ENCODE measurements at places on chromosomes 4 and X.

DNA sequence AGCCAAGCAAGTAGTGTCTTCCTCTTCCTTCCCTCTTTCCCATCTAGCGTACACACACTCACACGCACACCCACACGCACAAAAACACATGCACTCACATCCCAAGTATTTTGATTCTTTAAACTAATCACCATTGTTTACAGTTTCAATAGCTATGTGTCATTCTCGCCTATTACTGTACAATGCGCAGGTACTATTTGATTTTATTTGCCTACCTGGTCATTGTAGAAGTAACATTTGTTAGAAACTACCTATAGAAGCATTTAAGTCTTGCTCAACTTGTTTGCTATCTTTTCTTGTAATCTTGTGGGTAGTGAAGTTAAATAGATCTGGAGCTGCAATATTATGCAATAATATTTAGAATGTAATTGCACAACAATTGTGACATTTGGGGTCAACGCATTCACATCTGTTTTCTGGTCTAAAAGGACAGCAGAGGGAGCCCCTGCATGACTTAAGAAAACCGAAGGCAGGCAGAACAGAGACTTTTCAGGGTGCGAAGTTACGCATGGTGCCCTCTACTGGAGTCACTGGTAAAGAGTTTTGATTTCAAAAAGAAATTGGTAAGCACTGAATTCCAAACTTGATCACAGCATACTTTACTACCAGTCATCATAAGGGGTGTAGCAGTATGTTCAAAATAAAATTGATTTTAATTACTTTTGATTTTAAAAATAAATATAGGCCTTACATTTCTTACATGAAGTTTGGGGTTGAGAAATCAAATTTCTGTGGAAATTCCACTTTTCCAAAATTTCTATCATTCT, 503.3 kb upstream of the FAM241A start:
- DNase-seq, result peak; percentile 76

DNA sequence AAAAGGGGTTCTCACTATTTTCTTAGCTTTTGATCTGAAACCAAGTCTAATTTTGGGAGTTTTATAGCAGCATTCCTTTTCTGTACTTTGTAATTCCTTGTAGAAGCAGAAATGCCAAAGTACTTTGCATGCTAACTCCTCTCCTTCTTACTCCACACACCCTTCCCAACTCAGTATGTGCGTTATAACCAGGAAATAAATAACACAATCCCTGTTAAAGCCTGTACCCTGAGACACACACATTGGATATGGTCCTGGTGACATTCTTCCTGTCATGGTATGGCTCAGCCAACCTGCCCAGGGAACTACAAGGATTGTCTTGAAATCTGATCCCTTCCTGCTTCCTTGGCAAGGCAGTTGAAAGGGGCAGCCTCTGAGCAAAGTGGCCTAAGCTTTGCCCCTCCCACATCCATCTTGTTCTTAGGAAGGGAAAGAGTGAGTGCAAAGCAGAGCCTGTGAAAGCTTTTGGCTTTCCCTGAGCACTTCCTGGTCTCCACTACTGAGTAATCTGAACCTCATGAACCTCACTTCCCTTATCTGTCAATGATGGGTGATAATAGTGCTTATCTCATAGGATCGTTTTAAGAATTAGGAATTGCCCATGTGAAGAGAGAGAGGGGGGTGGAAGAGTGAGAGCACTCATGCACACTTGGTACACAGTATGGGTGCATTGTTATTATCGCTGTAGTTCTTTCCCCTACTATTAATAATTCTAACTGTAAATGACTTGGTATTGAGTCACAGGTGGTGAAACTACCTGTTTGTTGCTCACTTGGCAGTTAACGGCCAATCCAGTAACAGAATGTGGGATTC, 109.3 kb downstream of the AFF2 start:
- no peak for DNase-seq

- DNase-seq, result peak; percentile 26
Measured at GRCh38 chr4:3485011-3485791, 22.1 kb downstream of the DOK7 start.

DNA sequence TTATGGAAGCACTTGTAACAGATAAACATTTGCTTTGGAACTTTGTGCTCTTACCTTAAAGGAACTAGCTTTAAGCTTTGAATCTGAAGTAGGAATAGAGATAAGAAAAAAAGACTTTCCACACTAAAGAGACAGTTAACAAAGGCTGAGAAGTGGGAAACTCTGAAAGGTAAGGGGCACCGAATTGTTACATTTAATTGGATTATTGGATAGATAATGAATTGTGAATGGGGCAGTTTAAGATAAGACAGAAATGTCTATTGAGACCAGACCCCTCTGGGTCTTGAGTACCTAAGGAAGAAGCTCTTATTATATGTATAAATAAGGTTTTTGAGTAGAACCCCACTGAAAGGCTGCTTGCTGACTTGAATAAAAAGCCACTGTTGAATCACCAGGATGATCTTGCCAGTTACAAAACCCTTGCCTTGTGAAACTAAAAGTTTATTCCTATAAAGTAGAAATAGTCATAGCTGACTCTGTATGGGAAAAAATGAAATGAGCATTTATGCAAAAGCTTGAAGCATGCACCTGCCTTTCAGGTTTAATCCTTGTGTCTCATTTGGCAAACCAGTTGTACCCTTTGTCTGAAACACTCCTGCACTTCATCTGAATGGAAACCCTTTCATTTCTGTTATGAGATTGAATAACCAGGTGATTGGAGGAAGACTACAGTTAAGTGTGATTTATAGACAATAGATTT, 423.2 kb downstream of the RPA4 start:
- no peak for DNase-seq

GRCh38 chrX:96578781-96579180, 105.9 kb upstream of the DIAPH2 start:
- no peak for DNase-seq

DNA sequence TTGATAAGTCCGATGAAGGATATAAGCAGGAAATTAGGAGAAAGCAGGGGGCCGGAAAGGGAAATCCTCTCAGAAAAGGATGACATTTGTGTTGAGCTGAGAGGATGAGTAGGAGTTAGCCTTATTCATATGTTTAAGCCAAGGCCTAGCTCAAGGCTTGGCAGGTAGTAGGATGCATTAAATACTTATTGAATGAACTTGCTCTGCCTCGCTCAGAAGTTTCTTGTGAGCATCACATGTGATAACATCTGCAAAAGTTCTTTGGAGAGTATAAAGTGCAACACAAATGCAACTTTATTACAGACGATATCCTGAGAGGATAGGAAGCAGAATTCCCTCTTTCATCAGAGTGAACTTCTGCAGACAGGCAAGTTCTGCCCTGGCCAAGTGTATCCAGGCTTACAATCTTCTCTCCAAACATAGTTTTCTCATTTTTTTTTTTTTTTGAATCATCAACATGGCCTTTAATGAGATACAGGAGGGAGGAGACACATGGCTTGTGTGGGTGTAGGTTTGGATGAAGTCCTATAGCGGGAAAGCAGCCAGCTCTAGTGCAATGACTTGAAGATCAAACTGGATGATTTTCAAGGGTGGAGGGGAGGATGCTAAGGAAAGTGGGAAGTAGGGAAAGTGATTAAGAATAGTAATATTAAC, 48.1 kb downstream of the LUZP4 start:
- no peak for DNase-seq

- peak; percentile 58 for DNase-seq
Measured at GRCh38 chr4:107853444-107854355, 29.0 kb downstream of the SGMS2 start.

DNA sequence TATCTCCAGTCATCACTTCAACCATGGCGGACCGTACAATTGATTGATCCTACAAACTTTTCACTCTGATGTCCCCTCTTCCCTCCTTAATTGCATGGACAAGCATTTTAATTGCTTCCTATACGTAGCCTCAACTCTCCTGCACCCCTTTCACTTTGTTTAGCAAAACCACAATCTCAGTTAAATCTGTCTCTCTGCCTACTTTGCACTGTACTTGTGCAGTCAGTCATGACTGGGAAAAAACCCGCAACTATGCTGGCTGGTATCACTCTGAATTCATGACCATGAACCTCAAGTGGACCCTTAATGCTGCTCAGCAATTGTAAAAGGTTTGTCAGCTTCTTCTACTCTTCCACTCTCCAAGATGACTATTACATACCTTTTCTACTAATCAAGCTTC, 51.7 kb upstream of the AFF2 start:
- DNase-seq, result no peak

DNA sequence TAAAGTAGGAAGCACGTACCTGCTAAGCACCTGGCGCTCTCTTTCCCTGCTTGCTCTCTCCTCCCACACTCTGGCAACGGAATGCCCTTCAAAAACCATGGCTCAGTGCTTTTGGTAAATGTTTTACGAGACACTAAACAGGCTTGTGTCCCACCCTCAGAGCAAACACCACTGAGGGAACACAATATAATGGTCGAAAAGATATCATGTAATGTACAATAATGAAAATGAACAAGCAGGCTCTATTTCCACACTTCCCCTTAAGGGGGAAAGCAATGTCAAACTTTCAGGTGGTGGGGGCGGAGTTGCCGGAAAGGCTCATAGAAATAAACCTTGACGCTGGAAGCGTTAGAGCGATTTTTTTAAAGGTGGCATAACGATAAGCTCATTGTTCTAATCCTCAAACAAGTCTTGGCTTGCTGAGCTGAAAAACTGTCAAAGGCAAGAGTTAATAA, 115.1 kb downstream of the RBM47 start:
- DNase-seq, result peak; percentile 84

GRCh38 chr4:110248831-110249253, 50.4 kb upstream of the ELOVL6 start:
- no peak for DNase-seq

DNA sequence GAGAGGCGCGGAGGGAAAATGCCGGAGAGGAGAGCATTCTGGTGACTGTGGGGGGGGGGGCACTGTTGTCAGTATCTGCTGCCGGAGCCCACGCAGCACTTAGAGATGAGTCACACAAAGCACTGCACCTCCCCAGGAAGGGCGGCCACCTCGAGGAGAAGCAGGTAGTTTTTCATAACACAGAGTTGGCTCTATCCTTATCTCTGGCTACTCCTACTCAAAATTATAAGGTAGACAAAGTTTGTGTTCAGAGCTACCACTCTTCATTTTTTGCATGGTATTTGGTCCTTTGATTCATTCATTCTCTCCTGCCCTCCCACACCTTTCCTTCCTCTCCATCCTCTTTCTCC, 76.2 kb upstream of the SCOC start:
- peak; percentile 34 for DNase-seq

- no peak for DNase-seq
Measured at GRCh38 chr4:46249516-46249915, 125.7 kb upstream of the GABRG1 start.

GRCh38 chr4:61543976-61544375, 343.9 kb downstream of the ADGRL3 start:
- no peak for DNase-seq

DNA sequence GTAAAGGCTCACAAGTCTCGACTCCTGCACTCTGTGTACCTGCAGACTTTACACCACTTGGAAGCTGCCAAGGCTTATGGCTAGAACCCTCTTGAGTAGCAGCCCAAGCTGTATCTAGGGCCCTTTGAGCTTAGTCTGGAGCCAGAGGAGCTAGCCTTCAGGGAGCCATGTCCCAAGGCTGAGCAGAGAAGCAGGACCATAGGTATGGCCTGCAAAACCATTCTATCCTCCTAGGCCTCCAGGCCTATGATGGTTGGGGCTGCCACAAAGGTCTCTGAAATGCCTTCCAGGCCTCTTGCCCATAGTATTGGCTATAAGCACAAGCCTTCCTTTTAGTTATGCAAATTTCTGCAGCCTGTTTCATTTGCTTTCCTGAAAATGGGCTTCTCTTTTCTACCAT, 380.7 kb upstream of the CPXCR1 start:
- no peak for DNase-seq

GRCh38 chrX:20913760-20914159, 460.5 kb upstream of the CNKSR2 start:
- DNase-seq, result no peak

GRCh38 chrX:152942077-152942442, 44.2 kb downstream of the ZNF185 start:
- no peak for DNase-seq

DNA sequence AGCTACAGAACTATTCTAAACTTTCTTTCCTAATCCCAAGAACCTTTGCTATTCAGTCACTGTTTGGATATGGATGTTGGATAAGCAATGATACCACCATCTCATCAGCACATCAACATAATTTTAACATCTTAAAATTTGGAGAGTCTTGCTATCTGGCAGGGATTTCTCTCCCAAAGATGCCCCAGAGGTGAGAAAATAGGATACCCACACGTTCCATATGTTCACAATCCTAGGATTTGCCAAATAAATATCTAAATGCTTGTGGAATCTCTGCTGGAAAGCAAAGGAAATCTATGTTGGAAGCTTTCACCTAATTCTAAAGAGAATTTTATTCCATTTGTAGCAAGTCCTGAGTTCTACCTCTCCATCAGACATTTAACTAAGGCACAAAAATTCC, 24.4 kb downstream of the SOWAHB start:
- no peak for DNase-seq

GRCh38 chr4:141144207-141144606, 10.9 kb upstream of the RNF150 start:
- no peak for DNase-seq

GRCh38 chr4:180280726-180281297, 1962.4 kb upstream of the TENM3 start:
- no peak for DNase-seq

DNA sequence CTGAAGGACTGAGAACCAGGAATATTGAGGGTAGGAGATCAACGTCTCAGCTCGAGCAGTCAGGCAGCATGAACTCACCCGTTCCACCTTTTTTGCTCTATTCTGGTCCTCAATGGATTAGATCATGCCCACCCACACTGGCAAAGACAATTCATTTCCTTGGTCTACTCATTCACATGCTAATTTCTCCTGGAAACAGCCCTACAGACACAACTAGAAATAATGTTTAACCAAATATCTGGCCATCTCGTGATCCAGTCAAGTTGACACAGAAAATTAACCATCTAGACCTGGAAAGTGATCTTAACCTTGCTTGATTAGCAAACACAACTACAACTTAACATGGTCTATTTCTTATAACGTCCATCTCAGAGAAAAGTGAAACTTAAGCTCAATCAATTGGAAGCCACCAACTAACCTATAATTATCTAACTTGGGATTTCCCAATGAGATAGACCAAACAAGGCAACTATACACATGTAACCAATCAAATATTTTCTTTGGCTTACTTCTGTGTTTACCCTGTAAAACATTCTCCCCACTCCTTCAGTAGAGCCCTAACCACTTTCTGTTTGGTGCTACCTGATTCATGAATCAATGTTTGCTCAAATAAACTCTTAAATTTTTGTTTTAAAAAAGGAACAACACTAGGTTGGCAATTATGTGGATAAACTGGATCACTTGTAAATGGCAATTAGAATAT, 69.7 kb upstream of the MAMLD1 start:
- DNase-seq, result no peak

DNA sequence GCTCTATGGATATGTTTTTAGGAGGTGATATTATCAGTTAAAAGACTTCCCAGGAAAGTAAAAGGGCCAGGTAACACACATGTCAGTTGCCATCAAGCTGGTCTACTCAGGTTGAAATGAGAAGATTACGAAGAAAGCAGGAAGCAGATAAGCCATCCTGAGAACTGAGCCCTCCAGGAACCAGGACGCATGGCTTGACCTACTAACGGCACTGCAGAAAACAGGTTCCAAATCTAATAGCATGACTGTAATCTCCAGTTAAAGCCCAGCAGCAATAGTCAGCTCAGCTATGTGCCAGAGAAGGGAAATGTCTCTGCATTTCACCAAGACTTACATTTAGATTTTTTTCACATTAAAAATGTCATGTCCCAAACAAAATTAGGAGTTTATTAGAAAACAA, 77.9 kb downstream of the APBB2 start:
- DNase-seq, result no peak
